ENCODE measurements at places on chromosomes 11 and 22.

DNA sequence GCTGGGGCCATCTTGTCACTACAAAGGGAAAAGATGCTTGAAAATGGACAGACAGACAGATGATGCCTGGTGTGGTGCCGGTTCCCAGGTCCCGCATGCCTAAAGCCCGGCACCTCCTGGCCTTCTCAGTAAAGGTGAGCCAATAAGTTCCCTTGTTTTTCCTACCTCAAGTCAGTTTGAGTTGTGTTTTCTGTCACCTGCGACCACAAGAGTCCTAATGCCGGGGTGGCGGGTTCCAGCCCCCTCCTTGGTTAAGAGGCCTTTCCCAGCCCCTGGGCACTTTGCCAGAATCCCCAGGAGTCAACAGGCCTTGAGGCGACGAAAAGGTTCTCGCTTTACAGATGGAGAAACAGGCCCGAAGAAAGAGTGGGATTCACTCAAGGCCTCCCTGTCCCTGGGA, 9.0 kb downstream of the FGF19 start:
- DNase-seq, result no peak

DNA sequence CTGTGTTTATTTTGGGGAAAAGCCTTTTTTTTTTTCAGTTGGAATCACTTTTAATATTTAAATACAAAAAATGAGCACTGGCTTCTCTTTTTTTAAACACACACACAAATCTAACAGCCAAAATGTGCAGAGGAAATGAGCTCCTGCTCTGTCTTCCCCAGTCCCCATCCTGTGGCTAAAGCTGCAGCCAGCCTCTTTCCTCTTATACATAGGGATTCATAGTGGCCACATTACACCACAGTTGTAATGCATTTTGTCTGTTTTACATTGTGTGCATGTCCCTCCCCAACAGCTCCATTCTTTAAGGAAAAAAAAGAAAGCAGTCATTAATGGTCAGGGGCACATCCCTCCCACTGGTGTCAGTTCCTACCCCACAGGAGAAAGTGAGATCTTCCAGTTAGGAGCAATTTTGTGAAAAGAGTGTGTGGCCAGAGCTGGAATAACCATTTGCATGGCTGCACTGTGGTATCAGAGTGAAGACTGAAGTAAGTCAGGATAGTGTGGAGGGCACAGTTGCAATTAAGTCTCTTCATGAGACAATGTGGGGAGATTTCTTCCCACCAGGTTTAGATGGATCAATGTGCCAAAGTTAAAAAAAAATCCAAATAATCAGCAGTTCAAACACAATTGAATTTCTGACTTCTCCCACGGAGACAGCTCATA, 220.6 kb downstream of the TMEM135 start:
- no peak for DNase-seq

DNA sequence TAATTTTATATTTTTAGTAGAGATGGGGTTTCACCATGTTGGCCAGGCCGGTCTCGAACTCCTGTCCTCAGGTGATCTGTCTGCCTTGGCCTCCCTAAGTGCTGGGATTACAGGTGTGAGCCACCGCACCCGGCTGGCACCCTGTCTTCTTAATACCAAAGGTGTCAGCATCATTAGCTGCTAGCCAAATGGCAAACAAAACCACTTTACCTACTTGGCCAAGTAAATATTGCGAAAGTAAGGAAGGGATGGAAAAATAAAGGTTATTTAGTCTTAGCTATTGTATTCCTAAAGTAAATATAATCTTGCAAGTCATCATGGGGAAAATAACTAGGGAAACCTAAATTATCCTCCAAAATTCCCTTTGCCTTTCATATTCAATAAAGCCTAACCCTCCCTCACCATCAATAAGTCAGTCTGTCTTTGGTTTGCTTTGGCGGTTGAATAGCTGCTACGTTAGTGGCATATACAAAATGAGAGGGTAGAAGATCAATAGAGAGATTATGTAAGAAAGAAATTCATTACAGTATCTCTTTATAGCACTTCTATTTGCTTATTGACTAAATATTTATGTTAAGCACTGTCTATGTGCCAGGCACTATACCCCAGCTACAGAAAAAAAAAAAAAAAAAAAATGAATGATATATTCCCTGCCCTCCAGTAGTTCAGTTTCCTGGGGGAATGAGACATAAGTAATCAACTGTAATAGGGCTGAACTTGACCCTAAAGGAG, 40.2 kb upstream of the CFAP300 start:
- DNase-seq, result no peak

DNA sequence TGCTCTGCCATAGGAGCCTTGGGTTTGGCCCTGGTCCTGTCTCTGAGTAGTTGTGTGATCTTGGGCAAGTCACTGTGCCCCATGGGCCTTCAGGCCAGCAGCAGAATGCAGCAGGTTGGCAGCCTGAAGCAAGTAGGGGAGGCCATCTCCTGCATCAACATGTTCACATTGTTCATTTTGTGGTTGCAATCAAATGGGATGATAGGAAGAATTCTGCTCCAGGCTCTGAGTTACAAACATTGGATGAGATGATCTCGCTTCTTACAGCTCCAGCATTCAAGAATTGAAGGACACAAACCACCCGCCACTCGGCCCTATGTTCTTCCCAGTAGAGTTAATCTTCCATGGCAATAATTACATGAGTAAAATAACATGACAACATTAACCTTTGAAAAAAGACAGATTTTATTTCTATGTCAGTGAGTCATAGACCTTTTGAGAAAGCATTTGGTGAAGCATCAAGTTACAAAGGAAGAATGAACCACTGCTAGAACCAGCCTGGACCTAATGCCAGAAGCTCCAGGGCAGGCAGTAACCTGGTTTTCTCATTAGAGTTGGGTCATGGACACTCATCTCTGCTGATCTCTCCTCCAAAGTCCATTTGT, 308.3 kb upstream of the NCAM1 start:
- no peak for DNase-seq

DNA sequence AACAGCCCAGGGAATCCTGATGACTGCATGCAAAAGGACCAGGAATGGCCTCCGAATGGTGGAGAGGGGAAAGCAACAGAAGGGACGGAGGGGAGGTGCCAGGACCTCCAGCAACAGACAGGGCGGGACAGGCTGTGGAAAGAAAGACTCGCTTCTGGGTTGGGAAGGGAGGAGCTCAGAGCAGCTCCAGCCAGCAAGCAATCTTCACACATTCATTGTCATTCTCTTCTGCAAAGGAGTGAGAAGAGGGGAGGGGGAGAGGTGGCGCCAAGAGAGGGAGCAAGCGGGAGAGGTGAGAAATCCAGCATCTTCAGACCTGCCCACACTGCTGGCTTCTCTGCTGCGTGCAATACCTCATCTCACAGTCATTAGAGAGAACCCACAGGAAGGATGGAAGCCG, 509.0 kb downstream of the BUD13 start:
- no peak for DNase-seq

- no peak for DNase-seq
Observed at GRCh38 chr11:59960502-59961381, 3.1 kb upstream of the OOSP4A start.

DNA sequence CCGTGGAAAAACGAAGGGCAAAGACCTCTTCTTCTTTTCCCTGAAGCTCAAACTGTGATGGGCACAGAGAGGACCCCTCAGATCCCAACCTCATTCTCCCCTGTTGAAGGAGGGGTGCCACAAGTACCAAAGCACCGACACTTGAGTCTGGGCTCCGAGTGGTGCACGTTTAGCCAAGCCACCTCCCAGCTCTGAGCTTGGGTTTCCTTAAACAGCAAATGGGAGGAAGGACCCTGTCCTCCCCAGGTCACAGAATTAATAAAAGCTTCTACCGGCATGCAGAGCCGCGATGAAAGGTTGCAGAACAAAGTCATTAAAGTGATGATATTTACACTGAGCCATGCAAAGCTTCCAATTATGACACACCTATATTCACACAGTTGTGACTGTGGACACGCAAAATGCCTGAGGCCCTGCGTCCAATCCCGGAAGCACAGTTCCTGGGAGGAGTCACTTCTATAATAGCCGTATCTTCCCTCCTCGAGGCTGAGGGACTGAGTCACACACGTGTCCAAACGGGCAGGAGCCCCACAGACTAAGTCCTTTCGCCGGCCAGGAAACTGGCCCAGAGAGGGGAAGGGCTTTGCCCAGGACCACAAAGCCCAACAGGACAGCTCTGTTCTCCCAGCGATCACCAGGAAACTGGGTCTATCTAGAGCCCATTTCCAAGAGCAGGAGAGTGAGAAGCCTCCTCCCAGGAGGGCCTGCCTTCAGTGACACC, 922 bp upstream of the CSNK1E start:
- DNase-seq, result no peak

GRCh38 chr11:92811341-92811740, 158.1 kb upstream of the MTNR1B start:
- DNase-seq, result no peak

Data from stimulated activated naive CD4-positive, alpha-beta T cell treated with Interleukin-2 at 50 U/mL for 16 hours (primary cell).